ENCODE measurements at places on chromosomes 2 and 18.

GRCh38 chr18:36355511-36355910, 58.0 kb downstream of the FHOD3 start:
- H3K27me3 ChIP-seq = no peaks in the 10 kb centered on the region
- peaks cover 14% of the 10 kb centered on the region for H3K4me1 ChIP-seq
- H3K4me3 ChIP-seq = no peak overlapping the region
- no peaks in the 10 kb centered on the region for H3K36me3 ChIP-seq

DNA sequence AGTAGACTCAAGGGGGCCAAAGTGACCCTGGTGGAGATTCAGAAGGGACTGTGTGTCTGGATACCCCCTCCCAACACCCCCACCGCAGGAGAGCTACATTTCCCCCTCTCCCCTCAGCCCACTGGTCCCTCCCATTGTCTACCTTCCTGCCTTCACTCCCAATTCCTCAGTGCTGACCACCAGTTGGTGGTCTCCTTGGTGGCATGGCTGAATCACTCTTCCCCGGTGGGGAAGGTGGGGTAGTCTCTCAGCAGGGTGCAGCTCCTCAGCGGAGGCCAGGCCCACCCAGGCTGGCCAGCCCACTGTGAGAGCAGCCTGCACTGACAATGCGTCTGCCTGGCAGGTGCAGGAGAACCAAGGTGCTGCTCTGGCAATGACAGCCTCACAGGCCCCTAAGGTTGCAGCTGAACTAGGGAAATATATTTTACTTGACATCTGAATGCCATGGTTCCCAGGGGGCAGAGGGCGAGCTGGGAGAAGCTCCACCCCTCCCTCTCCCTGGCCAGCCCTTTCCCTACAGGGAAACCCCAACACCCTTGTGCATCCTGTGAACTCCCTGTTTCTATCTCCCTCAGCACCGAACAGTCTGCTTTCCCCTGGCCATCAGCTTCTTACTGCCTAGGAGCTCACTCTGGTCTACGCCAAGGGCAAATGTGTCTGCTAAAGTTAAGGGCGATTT, 62.6 kb upstream of the PAX8 start:
- H3K4me3 ChIP-seq = no peak overlapping the region
- no peaks in the 10 kb centered on the region for H3K27me3 ChIP-seq
- H3K27ac ChIP-seq = no peak overlapping the region
- no peak for DNase-seq
- no peaks in the 10 kb centered on the region for H3K36me3 ChIP-seq

DNA sequence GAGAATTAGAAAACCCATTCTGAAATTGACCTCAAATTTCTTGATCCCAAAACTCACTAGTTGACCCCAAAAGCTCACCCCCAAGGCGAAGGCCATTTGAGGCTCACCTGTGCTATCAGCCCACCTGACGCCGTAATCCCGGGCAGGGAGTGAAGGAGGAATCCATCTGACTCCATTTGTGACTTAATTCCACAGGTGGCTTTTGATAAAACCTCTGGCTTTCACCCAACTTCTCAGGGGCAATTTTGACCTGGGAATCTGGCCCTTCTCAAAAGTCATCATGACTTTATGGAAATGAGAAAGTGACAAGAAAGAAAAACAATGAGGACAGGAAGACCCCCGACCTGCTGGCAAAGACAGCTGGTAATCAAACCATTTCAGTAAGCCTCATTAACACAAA, 86.9 kb upstream of the SALL3 start:
- no peak overlapping the region for H3K4me3 ChIP-seq
- peaks cover 9% of the 10 kb centered on the region for H3K36me3 ChIP-seq
- no peak overlapping the region for H3K27ac ChIP-seq
- H3K27me3 ChIP-seq = no peaks in the 10 kb centered on the region
- H3K4me1 ChIP-seq = no peaks in the 10 kb centered on the region

- no peak for DNase-seq
- H3K27me3 ChIP-seq = no peaks in the 10 kb centered on the region
- H3K4me3 ChIP-seq = no peak overlapping the region
- H3K36me3 ChIP-seq = no peaks in the 10 kb centered on the region
- peak overlapping the region; percentile 76 for H3K27ac ChIP-seq
- H3K4me1 ChIP-seq = peaks cover 32% of the 10 kb centered on the region
Measured at GRCh38 chr18:24234850-24235418, 96.1 kb downstream of the CABYR start.

DNA sequence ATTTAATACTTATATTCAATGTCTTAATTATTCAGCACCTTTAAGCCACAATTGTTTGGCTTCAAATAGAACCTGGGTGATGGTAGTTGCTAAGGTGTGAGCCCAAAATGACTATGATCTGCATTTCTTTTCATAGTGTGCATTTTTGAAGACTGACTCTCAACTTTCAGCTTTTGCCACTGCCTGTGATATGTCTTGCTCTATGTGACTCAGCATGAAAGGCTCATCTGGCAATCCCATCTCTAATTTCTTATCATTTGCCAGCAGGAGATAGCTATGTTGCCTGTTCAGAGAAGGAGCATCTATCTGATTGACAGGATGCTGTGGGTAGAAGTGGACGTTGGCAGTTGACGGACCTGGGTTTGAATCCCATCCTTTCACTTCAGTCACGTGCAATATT, 34.5 kb upstream of the CCDC93 start:
- no peaks in the 10 kb centered on the region for H3K36me3 ChIP-seq
- H3K4me3 ChIP-seq = no peak overlapping the region
- no peak for DNase-seq
- H3K27ac ChIP-seq = no peak overlapping the region
- no peaks in the 10 kb centered on the region for H3K4me1 ChIP-seq

- H3K4me1 ChIP-seq = 0 out of 2 replicates have a peak, but pooled peaks cover 2% of the 10 kb centered on the region
- no peak for DNase-seq
- no peak overlapping the region for H3K4me3 ChIP-seq
- H3K27ac ChIP-seq = no peak overlapping the region
Measured at GRCh38 chr18:56377231-56377630, 261.2 kb downstream of the TXNL1 start.

DNA sequence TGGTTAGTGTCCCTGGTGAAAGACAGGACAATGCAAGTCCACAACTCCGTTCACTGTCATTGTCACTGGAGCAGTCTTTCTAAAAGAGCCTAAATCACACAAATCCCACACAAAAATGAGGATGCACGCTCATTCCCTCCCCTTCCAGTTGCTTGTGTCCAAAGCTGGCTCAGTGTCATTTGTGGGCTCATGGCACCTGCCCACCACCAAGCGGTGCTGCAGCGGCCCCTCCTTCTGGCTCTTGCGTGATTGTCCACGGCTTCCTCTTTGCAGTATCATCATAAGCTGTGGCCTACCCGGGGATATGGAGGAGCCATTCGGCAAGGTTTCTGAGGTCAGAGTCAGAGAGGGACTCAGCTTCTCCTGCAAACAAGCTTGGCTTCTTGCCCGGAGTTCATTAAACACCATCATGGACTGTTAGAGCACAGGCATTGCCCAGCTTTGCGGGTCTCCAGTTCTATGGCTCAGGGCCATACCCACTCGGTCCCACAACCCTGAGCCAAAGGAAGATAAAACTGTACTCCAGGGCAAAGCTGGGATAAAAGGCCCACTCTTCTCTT, 179.4 kb upstream of the AGAP1 start:
- H3K27me3 ChIP-seq = no peaks in the 10 kb centered on the region
- H3K36me3 ChIP-seq = no peaks in the 10 kb centered on the region
- no peak overlapping the region for H3K4me3 ChIP-seq
- H3K4me1 ChIP-seq = no peaks in the 10 kb centered on the region
- DNase-seq = no peak

GRCh38 chr2:121069434-121069969, 215.5 kb downstream of the TFCP2L1 start:
- no peaks in the 10 kb centered on the region for H3K27me3 ChIP-seq
- DNase-seq = no peak
- no peak overlapping the region for H3K4me3 ChIP-seq
- 0 out of 2 replicates have a peak, but pooled peaks cover 4% of the 10 kb centered on the region for H3K4me1 ChIP-seq
- no peak overlapping the region for H3K27ac ChIP-seq
- no peaks in the 10 kb centered on the region for H3K36me3 ChIP-seq

GRCh38 chr2:58237741-58238140, 3.4 kb downstream of the FANCL start:
- peak; percentile 32 for DNase-seq
- H3K4me3 ChIP-seq = peak overlapping the region; percentile 81
- H3K36me3 ChIP-seq = no peaks in the 10 kb centered on the region
- no peak overlapping the region for H3K27ac ChIP-seq
- H3K4me1 ChIP-seq = peaks cover 85% of the 10 kb centered on the region
